ENCODE measurements at places on chromosomes 11 and 22. TPM values are rescaled to one million over a fixed set of nuclear protein-coding genes. Genes with fewer than 3 reads are reported as not detected.

DNA sequence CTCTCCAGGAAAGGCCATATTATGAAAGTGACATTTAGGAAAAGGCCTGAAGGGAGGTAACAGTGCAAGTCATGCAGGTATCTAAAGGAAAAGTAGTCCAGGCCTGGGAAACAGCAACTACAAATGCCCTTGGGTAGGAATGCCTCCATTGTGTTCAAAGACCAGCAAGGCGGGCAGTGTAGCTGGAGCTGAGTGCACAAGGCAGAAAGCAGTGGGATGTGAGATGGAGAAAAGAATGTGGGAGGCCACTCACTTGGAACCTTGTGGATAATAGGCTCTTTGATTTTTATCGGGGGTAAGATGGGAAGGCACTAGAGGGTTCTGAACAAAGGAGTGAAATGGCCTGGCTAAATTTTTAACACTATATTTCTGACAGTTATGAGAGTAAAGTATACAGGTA is 188.6 kb downstream of the PGR start:
- no peak for DNase-seq

The SLC15A3 gene
- 0.32 TPM for total RNA-seq

The BIK gene
- 0.50 TPM for total RNA-seq

GRCh38 chr11:105635466-105635865 is 25.6 kb downstream of the GRIA4 start:
- no peak for DNase-seq

The OAF gene
- 190 TPM for total RNA-seq

The PANX1 gene
- total RNA-seq, result 30.3 TPM

DNA sequence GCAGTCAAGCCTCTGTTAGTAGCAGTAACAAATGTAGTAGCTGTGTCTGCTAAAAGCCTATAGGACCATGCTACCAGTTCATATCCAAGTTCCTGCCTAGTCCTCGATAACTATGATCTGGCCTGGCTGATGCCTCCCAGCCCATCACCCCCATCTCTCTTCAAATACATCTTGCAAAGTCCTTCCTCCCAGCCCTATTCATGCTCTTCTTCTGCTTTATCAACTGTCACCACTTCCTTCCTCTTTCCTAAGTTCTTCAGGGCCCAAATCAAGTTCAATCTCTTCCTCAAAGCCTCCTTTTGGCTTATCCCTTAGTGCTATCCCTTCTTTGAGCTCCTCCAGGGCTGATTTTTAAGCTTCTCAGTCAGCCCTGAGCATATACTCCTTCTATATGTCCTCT is 150.9 kb upstream of the THY1 start:
- no peak for DNase-seq

DNA sequence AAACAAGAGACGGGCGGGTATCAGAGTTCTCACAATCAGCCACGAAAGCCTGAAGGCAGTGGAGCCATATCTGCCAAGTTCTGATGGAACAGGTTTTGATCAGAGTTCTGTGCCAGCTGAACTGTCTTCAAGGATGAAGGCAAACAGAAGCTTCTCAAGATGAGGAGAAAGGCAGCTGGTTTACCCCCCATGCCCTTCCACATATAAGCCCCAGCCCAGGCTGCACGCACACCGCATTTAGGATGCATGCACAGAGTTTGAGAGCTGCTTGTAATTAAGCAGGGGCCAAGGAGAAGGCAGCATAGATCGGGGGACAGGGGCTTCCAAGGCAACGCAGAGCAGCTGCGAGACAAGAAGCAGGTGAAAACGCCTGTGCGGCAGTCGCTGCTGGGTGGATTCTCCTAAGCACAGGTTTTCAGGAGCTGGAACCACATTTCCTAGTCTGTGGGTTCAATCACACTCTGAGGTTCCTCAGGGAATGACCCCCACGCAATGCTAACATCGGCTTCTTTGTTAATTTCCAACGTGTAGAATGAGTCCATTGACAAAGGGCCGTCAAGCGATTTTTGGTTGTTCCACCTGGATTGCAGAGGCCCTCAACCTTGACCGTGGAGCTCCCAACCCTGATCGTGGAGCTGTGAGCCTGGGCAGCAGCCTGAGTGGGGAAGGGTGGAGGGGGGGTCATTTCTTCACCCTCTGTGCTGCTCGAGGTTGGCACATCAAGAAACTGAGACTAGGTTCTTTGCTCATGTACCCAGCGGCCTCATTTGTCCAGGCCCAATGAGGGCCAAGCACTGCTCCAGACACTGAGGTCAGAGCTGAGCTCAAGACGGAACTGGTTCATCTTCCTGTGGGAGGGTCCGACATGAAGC is 81.7 kb upstream of the SHISAL1 start:
- DNase-seq, result no peak

GRCh38 chr11:128625326-128625725 is 38.0 kb upstream of the ETS1 start:
- DNase-seq, result no peak

The YPEL1 gene
- 0.17 TPM for total RNA-seq

DNA sequence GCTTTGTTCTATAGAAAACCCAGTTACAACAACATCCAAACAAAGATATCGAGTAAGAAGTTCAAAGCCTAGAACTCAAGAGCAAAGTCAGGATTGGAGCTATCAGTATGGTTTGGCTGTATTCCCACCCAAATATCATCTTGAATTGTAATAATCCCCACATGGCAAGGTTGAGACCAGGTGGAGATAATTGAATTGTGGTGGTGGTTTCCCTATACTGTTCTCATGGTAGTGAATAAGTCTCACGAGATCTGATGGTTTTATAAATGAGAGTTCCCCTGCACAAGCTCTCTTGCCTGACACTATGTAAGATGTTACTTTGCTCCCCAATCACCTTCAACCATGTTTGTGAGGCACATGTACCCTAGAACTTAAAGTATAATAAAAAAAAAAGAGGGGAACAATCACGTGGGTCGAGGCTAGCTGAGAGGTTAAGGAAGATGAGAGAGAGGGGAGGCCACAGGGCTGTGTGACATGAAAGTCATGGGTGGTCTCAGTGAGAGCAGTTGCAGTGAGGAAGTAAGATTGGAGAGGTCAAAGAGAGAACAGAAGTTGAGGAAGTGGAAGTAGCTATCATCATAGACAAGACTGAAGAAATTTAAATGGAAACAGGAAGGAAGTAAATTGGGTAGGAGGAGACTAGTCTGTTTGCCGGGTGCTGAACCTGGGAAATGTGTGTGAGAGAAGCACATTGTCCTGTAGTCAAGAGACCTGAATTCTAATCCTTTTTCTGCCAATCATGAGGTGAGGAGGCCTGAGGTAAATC is 80.1 kb upstream of the CD44 start:
- no peak for DNase-seq

GRCh38 chr11:110130642-110131238 is 37.5 kb downstream of the ZC3H12C start:
- DNase-seq, result no peak

DNA sequence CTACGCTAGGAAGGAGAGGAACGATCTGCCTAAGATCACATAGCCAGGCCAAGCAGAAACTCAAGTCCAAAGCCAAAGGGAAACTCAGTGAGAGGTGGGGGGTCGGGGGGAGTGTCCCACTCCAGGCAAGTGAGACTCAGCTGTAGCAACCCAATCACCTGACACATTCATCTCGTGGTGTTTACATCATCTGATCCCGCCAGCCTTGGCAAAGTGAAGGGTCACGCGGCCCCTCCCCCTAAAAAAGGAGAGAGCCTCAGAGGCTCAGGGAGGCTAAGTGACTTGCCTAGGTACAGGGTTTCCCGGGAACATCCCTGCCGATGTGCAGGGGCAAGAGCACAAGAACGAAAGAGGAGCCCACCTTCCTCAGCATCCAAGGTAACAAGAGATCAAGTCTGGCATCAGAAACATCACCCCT is 21.5 kb downstream of the MYH9 start:
- peak; percentile 58 for DNase-seq

GRCh38 chr22:38171927-38172831 is 9.5 kb downstream of the PLA2G6 start:
- no peak for DNase-seq

- DNase-seq, result no peak
These were observed 14.2 kb upstream of the UVRAG start for GRCh38 chr11:75800728-75801361.

DNA sequence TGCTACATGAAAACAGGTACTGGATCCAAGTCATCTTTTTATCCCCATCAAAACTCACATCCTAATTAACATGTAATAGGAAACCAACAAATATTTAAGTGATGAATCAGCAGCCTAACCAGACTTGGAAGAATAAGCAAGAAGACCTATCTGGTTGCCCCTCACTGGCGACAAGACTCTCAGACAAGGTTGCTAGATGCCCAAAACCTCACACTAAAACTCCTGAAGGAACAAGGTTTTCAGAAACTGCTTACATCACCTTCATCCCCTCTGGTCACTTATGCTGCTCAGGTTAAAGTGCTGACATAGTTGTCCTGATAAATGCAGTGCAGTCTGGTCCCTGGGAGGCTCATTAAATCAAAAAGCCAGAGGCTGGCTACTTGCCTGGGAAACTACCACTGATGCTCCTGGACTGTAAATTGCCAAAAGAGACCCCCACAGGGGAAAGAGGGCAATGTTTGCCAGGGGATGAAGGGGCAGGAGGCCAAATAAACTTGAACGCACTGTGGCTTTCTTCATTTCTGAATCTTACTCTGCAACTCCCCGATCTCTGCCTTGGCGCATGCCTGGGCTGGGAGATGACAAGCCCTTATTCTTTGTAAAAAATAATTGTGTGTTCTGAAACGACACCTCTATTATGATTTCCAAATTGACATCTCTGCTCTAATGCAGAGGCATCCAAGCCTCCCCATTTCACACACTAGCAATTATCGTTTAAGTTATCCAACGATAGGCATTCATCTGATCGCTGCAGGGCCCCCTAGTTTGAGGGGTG is 72.7 kb downstream of the AMBRA1 start:
- peak; percentile 82 for DNase-seq

The BDNF gene
- 11.9 TPM for total RNA-seq

The OR52H1 gene
- total RNA-seq, result not detected

The KDM4D gene
- total RNA-seq, result 3.2 TPM

The OR52E8 gene
- total RNA-seq, result not detected

GRCh38 chr22:40240686-40241085 is 63.0 kb downstream of the TNRC6B start:
- peak; percentile 18 for DNase-seq

The FGF3 gene
- not detected for total RNA-seq

- no peak for DNase-seq
These were observed 47.0 kb downstream of the CARD18 start for GRCh38 chr11:105092256-105093239.

GRCh38 chr11:108302121-108302785 is 79.4 kb downstream of the ATM start:
- peak; percentile 27 for DNase-seq

GRCh38 chr11:66497206-66497605 is 13.2 kb upstream of the BBS1 start:
- DNase-seq, result no peak

The SCGB1C1 gene
- total RNA-seq, result not detected

- peak; percentile 52 for DNase-seq
These were observed 114.9 kb downstream of the FANCF start for GRCh38 chr11:22510741-22511140.

GRCh38 chr11:110525883-110526282 is 96.1 kb downstream of the FDX1 start:
- DNase-seq, result peak; percentile 42

DNA sequence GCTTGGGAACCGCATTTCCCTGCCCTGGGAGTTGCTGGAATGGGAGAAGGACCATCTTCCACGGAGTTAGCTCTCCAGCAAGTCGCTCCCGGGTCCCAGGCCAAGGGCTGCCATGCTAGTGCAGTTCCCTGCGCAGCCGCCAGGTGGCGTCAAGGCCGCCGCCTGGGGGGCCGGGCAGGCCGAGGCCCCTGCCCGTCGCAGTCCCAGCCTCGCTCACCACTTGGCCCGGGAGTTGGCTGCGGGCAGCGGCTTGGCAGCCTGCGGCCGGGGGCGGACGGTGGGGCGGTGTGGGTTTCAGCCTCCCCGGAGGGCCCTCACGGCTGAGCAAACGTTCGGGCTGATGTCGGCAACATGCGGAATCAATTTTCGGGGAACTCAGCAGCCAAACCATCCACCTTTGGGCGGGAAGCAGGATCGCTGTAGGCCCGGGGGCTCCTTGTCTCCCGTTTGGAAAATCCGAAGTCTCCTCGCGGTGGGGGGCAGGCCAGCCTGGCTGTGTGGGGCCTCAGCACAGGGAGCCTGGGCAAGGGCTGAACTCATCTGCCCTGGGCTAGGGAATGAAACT is 415.1 kb downstream of the SOX6 start:
- no peak for DNase-seq

The RFPL1 gene
- total RNA-seq, result not detected

The C11orf52 gene
- total RNA-seq, result not detected

The SCN4B gene
- total RNA-seq, result not detected

DNA sequence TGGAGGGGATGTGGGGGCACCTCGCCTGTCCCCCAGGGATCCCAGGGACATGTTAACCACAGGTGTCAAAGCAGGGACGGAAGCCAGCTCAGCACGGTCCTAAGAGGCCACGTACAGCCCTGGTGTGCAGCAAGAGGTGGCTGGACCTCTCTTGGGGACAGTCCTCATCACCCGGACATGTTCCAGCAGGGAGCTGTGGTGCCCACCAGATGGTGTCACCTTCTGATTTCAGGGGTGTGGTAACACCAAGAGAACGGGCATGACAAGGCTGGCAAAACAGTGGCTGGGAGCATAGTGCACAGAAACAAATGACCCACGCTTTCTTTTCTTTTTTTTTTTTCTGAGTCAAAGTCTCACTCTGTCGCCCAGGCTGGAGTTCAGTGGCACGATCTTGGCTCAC is 25.6 kb upstream of the COMT start:
- no peak for DNase-seq

- DNase-seq, result no peak
These were observed 105.2 kb downstream of the NAV2 start for GRCh38 chr11:19817870-19818269.

- DNase-seq, result peak; percentile 53
These were observed 75.5 kb downstream of the ENTHD1 start for GRCh38 chr22:39818094-39818493.

DNA sequence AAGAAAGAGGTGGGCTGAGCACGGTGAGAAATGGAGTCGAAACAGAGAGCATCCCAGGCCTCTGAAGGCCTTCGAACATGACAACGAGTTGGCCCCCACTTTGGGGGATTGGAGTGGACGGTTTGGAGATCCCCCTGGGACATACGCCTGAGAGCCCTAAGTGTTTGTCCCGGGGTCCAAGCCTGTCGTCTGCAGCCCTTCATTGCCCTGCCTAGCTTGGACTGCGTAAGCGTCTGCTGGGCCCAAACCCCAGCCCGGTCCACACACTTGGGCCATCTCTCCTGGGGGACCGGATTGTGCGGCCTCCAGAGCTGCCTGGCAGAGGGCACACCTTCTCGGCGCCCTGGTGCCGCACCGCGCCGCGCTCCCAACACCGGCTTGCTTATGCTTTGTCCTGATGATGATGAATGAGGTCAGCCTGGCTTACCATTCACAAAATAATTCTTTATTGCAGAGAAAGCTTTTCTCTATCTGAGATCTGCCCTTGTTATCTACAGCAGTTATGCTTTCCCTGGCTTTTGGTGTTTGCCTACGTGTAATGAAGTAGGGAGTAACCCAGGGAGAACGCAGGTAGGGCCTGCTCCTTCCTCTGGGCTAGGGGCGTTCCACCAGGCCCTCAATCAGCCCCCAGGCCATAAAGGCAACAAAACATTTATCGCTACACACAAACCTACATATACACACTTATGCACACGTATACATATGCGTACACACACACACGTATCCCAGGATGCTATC is 85.9 kb upstream of the PPARA start:
- DNase-seq, result no peak
